ENCODE measurements at places on chromosomes 4 and X.

DNA sequence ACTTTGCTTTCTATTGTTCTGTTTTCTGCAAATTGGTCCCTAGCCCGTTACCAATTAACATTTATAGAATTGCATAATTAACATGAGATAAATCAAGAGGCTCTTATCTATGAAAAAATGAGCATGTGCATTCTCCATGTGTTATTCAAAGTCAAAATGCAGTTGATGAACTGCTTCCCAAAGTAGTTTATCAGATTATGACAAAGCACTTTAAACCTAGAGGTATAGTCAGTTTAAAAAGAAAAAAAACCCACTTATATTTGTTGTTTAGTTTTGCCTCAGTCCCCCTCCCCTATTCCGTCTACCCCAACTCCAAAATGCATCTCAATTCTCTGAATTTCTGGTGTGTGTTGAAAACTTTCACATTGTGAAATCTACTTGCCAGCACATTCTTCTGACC is 119.5 kb downstream of the ATXN3L start:
- no peak for DNase-seq

DNA sequence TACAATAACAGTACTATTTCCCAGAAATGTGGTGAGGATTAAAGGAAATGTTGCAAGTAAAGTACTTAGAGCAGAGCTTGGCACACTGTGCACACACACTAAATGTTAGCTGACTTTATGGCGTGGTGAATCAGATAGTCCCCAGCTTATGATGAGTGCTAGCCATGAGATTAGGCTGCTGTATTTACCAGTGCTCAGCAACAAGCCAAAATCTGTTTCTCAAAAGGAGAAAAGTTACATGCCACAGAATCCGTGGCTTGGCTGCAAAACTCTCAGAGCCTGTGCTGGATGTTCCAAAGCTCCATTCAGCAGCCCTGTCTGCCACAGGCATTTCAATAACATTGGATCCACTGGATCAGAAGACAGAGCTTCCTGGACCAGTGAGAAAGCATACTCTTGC is 12.8 kb upstream of the STBD1 start:
- DNase-seq, result peak; percentile 13

GRCh38 chrX:123756320-123756719 is 23.5 kb upstream of the THOC2 start:
- no peak for DNase-seq

GRCh38 chr4:13126976-13127910 is 356.9 kb downstream of the RAB28 start:
- DNase-seq, result no peak

DNA sequence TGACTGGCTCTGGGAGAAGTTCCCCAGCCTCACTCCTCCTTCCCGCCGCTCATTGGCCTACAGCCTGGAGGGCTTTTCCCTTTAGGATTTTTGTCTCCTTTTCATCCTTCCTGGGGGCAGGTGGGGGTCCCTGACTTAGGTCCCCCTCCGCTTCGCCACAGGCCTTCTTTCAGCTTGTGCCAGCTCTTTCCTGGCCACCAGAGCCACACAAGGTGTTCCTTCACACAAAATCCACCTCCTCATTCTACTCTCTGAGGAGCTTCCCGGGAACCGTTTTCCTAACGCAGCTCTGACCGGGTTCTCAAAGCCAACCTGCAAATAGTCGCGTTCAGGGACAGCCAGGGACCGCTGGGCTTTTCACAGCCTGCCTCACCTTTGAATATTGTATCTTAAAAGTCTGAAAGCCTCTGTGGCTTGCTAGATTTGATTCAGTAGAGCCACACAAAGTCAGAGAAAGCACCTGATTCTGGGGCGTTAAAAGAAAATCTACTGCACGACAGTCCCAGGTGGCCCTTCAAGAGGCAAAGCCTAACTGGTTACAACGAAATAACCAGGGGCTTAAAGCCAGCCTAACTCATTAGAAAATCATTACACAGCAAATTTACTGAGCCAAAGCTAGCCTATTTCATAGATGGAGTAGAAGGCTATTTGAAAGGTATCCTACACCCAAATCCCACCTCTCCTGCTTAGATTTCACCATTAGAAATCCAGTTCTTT is 731 bp upstream of the GPC3 start:
- no peak for DNase-seq

Data from GM04504 (cell line).